ENCODE measurements at places on chromosomes 7 and 10.
A peak's percentile ranks its signal among the peaks of the same experiment; 100 is the strongest.

GRCh38 chr7:33237036-33237435, 107.7 kb downstream of the BBS9 start:
- DNase-seq, result no peak

- DNase-seq, result no peak
Observed at GRCh38 chr7:31521336-31522010, 7.6 kb downstream of the ITPRID1 start.

DNA sequence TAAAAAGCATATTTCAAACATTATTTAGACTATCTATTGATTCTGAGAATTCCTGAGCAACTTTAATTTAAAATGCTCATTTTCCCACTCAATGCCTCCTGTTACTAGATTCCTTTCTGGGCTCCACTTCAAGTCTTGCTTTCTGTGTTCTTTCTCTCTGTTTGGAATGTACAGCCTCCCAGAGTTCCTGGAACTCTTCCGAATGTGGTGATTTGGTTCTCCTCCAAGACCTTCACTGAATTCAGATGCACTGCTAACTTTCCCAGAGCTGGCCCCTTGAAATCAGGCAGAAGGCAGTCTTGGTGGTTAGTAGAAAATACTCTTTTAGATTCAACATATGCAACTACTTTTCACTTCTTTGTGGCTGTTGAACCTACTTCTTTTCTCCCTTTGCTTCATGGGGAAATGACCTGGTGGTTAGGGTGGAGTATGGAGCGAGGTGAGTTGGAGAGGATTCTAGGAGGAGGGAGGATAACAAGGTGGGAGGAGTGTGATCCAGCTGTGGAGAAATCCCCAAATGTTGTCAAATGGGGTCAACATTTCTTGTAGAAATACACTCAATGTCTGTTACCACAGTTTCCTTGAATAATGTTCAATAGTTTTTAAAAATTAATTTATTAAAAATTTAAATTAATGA, 27.9 kb upstream of the CCDC7 start:
- no peak for DNase-seq

DNA sequence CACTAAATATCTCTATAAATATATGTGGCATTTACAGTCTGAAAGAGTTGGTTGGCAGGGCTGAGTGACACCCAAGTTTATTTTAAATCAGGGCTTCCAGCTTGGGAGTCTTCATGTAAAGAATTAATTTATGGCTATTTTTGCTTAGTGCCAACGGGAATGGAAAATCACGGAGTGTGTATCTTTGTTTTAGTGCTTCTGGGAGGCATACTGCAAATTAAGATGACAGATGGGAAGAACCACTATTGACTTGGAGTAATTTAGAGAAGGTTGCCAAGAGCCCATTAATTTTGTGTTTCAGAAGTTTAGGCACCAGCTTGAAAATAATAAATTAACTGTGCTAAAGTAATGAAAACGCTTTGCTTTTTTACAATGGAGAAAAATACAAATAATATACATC, 135.2 kb downstream of the GPR37 start:
- no peak for DNase-seq

GRCh38 chr7:94288096-94288495, 106.6 kb upstream of the COL1A2 start:
- no peak for DNase-seq

GRCh38 chr10:112698133-112698817, 251.3 kb downstream of the VTI1A start:
- no peak for DNase-seq

GRCh38 chr7:50657341-50657873, 92.2 kb upstream of the DDC start:
- DNase-seq, result no peak

DNA sequence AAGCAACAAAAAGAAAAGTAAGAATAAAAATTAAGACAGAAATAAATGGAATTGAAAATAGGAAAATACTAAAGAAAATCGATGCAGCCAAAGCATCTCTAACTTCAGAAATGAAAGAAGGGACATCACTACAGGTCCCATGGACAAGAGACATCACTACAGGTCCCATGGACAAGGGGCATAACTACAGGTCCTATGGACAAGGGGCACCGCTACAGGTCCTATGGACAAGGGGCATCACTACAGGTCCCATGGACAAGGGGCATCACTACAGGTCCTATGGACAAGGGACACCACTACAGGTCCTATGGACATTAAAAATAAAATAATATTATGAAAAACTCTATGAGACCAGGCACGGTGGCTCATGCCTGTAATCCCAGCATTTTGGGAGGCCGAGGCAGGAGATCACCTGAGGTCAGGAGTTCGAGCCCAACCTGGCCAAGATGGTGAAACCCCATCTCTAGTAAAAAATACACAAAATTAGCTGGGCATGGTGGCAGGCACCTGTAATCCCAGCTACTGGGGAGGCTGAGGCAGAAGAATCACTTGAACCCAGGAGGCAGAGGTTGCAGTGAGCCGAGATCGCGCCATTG, 101.0 kb upstream of the DNAAF5 start:
- DNase-seq, result no peak

DNA sequence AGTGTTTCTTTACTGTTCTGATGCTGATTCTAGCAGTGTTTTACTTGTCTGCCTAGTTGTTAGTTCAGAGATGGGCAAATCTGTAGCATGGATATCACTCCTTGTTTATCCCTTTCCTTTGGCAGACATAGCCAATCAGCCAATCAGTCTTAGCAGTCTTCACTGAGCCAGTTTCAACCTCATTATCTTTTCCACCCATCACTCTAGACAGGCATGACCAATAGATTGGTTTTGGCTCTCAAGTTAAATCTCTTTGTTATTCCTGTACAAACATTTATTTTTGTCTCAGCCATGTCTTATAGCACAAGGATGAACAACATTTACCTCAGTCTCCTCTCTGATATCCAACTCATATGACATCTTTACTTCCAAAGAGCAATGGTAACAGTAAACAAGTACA, 109.5 kb downstream of the PRKG1 start:
- DNase-seq, result no peak

- no peak for DNase-seq
Observed at GRCh38 chr7:17315974-17316373, 17.5 kb downstream of the AHR start.

- no peak for DNase-seq
Observed at GRCh38 chr7:88346357-88346756, 39.7 kb upstream of the STEAP4 start.

DNA sequence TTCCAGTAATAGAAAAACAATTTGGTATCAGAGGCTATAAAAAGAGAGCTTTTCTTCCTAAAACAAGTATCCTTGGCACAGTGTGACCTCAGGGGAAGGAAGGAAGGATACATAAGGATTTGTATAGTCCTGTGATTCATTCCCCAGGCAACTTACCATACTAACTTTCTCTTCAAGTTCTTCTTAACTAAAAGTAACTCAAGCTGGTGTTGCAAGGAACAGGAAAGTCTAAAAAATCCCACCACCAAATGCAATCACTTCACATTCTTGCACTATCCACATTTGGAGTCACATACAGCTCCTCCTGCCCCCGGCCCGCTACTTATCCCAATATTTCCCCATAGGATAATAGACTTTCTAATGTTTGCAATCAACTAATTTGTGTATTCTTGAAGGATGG, 84.8 kb downstream of the PRKAG2 start:
- no peak for DNase-seq

GRCh38 chr10:66925896-66926715, at the start of gene LRRTM3:
Gene LRRTM3 (plus strand): TSS chr10:66926036.
- DNase-seq, result peak; percentile 60

- DNase-seq, result no peak
Observed at GRCh38 chr7:40656349-40656748, 521.5 kb downstream of the SUGCT start.

DNA sequence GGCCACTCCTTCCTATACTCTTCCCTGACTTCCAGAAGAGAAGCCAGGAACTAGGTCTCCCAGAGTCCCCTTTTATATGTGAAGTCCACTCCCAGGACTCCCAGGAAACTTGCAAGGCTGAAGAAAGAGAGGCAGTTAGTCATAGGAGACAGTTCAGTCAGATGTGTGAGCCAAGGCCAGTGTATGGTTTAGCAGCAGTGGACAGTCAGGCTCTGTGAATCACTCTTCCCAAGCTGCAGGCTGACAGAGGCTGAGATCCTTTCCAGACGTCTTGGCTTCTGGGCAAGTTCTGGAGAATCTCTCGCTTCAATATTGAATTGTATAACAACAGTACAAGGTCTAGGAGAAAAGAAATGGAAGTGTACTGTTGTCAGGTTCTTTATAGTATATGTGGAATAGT, 26.9 kb downstream of the BLVRA start:
- peak; percentile 13 for DNase-seq

- DNase-seq, result no peak
Observed at GRCh38 chr10:8048281-8049008, 6.0 kb upstream of the GATA3 start.

DNA sequence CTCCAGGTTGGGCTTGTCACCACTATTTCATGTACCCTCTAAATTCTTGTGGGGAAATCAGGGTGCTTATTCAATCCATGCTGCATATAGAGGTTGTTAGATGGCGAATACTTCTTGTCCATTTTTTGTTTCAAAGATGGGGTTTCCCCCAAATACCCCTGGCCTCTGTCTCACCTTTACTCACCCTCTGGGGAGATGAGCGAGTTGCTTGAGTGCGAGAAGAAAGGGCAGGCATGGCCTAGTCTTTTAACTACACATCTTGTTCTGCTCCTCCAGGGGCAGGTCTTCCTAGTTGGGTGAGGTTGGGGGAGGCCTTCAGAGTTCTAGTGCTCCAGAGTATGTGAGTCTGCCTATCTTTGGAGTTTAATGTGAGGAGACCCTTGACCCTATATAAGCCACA, 46.2 kb downstream of the HHEX start:
- no peak for DNase-seq

- no peak for DNase-seq
Observed at GRCh38 chr10:132879408-132880127, 62.8 kb downstream of the CFAP46 start.

GRCh38 chr10:59512951-59513350, 150.6 kb upstream of the FAM13C start:
- DNase-seq, result no peak

GRCh38 chr10:24210501-24210900, 1.6 kb downstream of the KIAA1217 start:
- DNase-seq, result no peak

DNA sequence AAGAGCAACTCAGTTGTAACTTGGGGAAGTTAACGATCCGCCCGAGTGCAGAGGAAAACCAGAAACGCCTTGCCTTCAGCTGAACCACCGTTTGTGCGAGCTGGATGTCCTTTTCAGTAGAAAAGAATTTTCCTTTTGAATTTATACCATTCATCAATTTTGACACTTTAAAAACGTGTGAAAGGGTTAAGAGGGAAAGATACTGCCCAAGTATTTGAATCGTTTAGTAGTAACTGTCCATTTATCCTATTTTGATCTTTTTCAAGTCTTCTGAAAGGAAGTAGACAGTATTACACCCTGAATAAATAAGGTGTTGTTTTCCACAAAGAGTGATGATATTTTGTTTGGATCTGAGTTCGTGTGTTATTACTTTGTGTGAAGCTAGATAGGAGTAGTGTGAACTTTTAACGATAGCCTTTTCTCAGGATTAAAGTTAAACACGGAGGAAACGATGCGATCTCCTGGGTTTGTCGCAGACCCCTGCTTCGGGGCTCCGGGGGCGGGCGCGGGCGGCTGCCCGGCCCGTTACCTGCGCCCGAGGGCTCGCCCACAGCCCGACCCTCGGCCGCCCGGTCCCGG, 830 bp upstream of the BMI1 start:
- DNase-seq, result no peak

DNA sequence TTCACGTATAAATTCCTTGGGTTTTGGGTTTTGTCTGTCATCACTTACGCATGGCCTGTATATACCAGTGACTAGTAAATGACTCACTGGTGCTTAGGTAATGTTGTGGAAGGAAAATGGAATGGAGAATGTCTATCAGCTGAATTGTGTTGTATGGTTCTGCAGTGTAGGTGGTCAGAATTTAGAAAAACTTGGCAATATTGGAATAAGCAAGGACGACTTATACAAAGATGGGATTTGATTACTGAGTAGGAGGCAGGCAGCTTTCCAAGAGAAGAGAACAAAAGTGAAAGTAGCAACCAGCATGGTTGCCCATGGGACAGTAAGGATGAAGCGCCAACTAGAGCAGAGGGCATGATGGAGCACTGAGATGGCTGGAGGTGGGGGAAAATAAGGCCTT, 168.6 kb upstream of the CSTF2T start:
- DNase-seq, result no peak

DNA sequence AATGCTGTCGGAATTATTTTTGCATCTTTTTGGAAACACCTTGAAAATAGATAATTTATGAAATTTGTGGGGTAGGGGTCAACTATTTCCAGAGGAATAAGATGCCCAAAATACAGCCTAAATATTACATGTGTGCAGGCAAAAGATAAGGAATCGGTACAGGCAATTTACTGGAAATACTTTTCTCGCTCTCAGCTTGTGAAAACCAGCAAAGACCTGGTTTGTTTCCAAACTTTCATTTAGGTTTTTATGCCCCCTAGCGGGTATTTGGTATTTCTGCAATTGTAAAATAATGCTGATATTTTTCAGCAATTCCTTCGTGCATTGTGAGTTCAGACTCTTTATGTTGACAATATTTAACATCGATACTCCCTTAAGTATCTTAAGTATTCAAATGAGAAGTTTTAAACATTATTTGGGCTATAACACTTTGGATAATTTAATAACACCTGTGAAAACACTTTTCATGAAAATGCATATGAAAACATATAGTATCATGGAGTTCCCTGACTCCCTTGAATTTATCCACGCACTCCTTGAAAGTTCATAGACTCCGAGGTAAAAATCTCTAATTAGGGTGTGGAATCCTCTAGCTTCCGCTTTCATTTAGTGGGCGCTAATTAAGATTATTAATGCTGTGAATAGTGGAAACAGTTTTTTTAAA, 132.4 kb downstream of the TSPAN12 start:
- peak; percentile 44 for DNase-seq

DNA sequence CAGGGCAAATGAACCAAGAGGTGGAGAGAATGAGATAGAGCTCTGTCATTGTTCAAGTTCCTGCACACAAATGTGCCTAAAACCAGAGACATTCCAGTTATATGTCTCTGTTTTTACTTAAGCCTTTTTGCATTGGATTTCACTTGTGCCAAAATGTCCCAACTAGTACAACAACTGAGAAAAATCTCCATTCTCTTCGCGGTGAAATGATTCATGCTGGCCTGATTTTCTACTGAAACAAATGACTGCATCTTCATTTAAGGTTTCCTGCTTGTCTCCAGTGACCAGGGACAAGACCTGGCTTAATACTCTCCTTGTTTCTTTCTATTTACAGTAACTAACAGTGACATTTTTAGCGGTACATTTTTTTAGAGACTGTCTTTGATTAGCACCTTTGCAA, 714.9 kb downstream of the KCNMA1 start:
- no peak for DNase-seq

- no peak for DNase-seq
Observed at GRCh38 chr10:54485971-54486370, 315.1 kb downstream of the PCDH15 start.
